Activated naive CD4-positive, alpha-beta T cell treated with anti-CD3 and anti-CD28 coated beads for 36 hours (primary cell): ENCODE measurements at places on chromosomes 2 and 18. TPM values are rescaled to one million over a fixed set of nuclear protein-coding genes. Genes with fewer than 3 reads are reported as not detected.

The CFAP65 gene
- not detected for total RNA-seq

The SERPINB10 gene
- total RNA-seq = not detected

The ASPRV1 gene
- 0.59 TPM for total RNA-seq

The NGEF gene
- not detected for total RNA-seq

The IL36A gene
- total RNA-seq = not detected

The RBM44 gene
- total RNA-seq = 0.84 TPM

The KLHL29 gene
- 2.4 TPM for total RNA-seq

The TMEM169 gene
- 0.81 TPM for total RNA-seq

The C2orf78 gene
- total RNA-seq = not detected

The TSPYL6 gene
- not detected for total RNA-seq

The ITGB6 gene
- not detected for total RNA-seq

GRCh38 chr2:217843324-217843723 lies 159.5 kb downstream of the TNS1 start:
- no peaks in the 10 kb centered on the region for H3K36me3 ChIP-seq
- no peak overlapping the region for H3K27ac ChIP-seq
- no peaks in the 10 kb centered on the region for H3K4me1 ChIP-seq

DNA sequence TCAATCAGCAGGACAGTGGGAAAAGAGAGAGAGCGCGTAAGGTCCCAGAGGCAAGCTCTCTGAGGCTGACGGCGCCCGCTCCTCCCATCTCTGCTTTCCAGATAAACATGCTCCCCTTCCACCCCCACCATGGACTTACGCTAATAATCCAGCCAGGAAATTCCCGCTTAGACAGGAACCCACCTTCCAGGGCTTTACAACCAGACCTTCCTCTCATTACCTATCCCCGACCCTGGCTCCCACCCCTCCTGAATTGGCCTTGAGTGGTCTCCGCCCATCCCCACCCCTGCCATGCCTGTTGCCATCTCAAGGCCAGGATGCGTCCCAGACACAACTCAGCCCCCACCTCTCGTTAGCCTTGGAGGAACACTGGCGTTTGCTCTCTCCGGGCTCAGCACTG lies 131.1 kb downstream of the SMAD2 start:
- no peaks in the 10 kb centered on the region for H3K36me3 ChIP-seq

DNA sequence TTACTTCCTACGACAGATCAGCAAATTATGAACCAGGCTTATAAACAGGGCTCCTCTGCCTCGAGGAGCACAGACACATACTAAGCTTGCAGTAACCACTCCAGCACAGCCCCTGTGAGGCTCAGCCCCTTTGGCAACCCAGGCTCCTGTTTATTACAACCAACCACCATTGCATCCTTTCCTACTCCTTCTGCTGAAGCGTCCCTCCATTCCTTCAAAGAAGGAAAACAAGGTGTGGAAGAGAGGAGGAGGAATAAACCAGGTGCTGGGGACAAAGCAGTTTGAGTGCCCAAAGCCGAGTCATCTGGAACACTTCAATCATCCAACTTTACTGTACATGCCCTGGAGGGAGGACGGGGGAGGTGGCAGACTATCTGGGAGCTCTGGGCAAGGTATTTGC lies 87.2 kb upstream of the MGAT4A start:
- DNase-seq = no peak
- H3K27me3 ChIP-seq = no peaks in the 10 kb centered on the region
- peaks cover 2% of the 10 kb centered on the region for H3K4me1 ChIP-seq
- H3K27ac ChIP-seq = no peak overlapping the region
- no peaks in the 10 kb centered on the region for H3K36me3 ChIP-seq

DNA sequence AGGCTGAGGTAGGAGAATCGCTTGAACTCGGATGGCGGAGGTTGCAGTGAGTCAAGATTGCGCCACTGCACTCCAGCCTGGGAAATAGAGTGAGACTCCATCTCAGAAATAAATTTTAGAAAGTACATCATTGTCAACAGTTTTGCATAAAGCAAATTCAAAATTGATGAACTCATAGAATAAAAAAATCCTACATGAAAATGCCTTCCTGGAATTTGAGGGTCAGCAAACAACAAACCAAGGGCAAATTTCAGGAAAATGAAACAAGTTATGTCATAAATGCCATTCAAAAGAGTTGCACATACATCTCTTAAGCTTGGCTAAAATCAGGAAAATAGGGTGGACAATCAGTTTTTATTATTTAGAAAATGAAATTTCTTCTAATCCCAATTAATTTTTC lies 45.1 kb downstream of the COL5A2 start:
- H3K4me1 ChIP-seq = no peaks in the 10 kb centered on the region
- no peak overlapping the region for H3K4me3 ChIP-seq
- H3K27me3 ChIP-seq = no peaks in the 10 kb centered on the region

DNA sequence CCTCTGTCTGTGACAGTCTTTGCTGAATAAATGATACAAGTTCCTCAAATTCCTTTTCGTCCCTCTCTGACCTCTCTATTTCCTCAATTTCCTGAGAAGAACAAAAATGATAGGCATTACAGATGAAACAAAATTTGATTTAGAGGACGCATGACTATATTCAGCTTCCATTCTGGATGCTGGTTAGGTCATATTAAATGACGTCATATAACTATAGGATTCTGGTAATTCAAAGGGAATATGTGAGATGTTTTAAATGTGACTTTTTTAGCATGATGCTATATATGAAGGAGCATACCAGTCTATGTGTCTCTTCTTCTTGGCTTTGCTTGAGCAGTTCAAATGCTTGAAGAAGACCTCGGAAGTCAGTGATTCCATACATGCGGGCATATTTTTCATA lies 102.3 kb downstream of the TTN start:
- H3K27me3 ChIP-seq = no peaks in the 10 kb centered on the region
- H3K4me3 ChIP-seq = no peak overlapping the region
- no peak for DNase-seq
- peaks cover 2% of the 10 kb centered on the region for H3K36me3 ChIP-seq
- H3K27ac ChIP-seq = no peak overlapping the region

DNA sequence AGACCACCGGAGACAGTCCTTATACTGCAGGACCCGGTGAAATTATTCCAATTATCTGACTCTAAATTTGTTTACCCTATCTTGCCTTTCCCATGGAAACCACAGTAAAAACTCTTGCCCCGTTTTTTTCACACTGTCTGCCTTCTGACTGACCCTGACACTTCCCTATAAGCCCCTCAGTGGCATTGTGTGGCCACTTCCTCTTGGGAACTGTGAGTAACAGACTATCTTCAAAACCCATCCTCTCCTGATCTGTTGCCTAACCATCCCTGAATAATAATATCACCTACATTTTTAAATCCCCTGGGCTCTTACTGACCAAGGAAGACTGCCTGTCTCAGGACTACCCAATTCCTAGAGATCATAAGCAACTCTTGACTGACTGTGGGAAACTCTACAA lies 42.6 kb upstream of the RNF152 start:
- peaks cover 10% of the 10 kb centered on the region for H3K27me3 ChIP-seq
- peaks cover 9% of the 10 kb centered on the region for H3K4me1 ChIP-seq
- no peaks in the 10 kb centered on the region for H3K36me3 ChIP-seq
- H3K4me3 ChIP-seq = no peak overlapping the region
- no peak overlapping the region for H3K27ac ChIP-seq

DNA sequence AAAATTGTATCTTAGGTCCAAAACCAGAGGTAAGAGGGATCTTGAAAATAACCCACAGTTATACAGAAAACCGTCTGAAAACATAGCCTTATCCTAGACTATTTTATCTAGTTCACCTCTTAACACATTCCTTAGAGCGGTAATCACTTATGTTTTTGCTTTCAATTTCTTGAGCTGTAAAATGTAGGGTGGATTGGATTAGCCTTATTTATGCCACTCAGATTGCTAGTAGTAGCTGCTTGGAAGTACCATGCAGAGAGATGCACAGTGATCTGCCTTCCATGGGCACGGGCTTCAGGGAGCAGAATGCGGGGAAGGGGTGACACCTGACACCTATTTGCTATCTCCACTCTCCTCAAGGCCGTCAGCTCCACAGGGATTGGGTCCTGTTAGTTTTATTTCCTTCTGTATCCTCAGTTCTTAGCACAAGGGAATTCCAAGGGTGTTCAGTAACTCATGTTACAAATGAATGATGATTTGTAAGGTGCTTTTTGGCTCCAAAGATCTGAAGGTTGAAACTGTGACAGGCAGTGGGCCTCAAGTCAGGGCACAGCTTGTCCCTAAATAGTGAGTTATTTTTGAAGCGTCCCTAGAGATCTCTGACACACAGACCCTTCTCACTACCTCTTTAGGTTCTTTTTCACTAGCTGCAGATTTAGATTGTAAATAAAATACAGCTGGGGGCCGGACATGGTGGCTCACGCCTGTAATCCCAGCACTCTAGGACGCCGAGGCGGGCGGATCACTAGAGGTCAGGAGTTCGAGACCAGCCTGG lies 64.0 kb upstream of the PMAIP1 start:
- H3K36me3 ChIP-seq = no peaks in the 10 kb centered on the region
- no peak overlapping the region for H3K27ac ChIP-seq
- H3K4me1 ChIP-seq = peaks cover 5% of the 10 kb centered on the region
- no peak for DNase-seq

DNA sequence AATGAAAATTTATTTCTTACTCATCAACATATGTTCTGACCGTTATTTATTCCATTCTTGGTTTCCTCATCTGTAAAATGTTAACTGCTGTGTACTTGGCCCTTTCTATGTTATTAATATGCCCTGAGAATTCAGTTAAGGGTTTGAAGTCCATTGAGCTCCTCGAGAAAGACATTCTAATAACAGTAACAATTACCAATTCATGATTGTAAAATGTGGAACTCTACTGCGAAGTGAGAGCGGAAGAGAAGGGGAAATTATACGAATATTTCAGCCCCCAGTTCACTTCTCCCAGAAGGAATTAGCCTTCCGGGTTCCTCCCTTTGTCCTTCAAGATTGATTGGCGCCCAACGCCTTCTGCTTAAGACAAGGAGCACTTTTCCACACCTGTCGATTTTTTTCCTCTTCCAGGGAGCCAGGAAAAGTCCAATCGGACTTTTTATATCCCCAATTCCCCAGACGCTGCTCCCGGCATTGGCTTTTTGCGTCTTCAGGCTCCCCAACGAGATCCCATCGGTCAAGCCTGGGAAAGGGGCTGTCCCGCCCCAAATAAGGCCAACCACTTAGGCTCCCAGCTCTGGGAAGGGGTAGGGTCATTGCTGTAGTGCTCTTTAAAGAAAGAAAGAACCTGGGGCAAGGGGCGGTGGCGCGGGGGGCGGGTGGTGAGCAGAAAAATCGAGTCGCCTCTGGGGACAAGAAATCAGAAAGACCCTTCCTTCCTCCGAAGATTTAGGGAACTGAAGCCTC lies 1.6 kb downstream of the DSC2 start:
- no peaks in the 10 kb centered on the region for H3K4me1 ChIP-seq
- no peak for DNase-seq
- H3K36me3 ChIP-seq = no peaks in the 10 kb centered on the region
- H3K27ac ChIP-seq = no peak overlapping the region

DNA sequence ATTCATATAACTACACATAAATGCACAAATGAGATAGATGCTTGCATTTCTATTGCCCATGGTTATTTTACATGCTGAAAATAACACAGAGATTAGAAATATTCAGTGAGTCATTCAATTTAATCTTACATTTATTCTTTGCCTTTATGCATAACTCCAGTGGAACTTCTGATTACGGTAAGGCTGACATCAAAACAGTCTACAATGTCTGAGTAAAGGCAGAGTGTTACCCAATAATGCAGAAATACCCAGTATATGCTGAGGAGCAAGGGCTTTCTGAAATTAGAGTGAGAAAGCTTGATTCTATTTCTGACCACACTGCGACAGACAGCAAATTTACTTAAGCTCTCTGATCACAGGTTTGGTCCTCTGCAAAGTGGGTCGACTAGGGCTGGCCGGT lies 9.2 kb downstream of the NMI start:
- no peak overlapping the region for H3K4me3 ChIP-seq
- H3K4me1 ChIP-seq = peaks cover 6% of the 10 kb centered on the region
- peaks cover 20% of the 10 kb centered on the region for H3K36me3 ChIP-seq
- H3K27me3 ChIP-seq = no peaks in the 10 kb centered on the region
- DNase-seq = no peak

GRCh38 chr2:232688201-232688600 lies 8.9 kb upstream of the GIGYF2 start:
- no peak overlapping the region for H3K27ac ChIP-seq
- DNase-seq = no peak
- no peaks in the 10 kb centered on the region for H3K4me1 ChIP-seq
- no peaks in the 10 kb centered on the region for H3K36me3 ChIP-seq
- no peaks in the 10 kb centered on the region for H3K27me3 ChIP-seq

GRCh38 chr2:109247812-109248211 lies 118.8 kb downstream of the SH3RF3 start:
- H3K36me3 ChIP-seq = no peaks in the 10 kb centered on the region
- no peaks in the 10 kb centered on the region for H3K4me1 ChIP-seq
- no peak overlapping the region for H3K4me3 ChIP-seq
- no peak for DNase-seq

DNA sequence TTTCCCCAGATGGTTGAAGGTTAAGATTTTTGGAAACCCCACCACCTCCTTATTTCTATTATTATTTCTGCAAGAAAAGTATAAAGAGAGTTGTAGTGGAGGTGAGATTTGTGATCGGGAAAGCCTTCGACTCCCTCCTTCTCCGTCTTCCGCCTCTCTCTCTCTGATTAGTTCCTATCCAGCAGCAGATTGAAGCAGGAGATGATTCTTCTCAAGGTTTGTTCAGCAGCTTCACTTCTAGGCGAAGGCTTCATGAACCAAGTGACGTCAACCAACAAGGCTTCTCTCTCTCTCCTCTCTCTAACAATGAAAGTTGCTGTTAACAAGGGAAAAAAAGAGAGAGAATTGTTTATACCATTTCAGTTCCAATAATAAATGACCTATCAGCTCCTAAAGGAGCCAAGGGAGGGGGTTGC lies at the start of gene BAZ2B:
Gene BAZ2B (minus strand): TSS at position 263 of the 416 bp plus-strand sequence. CDS start 137,829 bp downstream, outside the sequence.
- DNase-seq = peak; percentile 11
- peak within 1 kb of the TSS; percentile 72 for H3K4me3 ChIP-seq
- peaks cover 6% of the 10 kb centered on the region for H3K4me1 ChIP-seq
- peaks cover 15% of the 10 kb centered on the region for H3K27me3 ChIP-seq

DNA sequence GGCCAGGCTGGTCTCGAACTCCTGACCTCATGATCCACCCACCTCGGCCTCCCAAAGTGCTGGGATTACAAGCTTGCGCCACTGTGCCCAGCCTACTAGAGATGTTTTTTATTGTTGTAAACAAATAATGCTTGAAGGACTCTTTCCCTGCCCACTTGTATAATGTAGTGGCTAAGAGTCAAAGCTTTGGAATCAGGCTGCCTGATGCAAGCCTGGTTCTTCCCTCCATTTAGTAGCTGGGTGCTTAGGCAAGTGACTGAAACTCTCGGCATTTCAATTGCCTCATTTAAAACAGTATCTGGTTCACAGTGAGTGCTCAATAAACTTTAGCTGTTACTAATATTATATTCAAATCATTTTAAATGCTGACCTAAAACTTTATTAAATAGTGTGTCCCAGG lies 264.0 kb upstream of the FBXO11 start:
- H3K36me3 ChIP-seq = peaks cover 2% of the 10 kb centered on the region
- H3K27ac ChIP-seq = no peak overlapping the region
- H3K4me3 ChIP-seq = no peak overlapping the region
- H3K27me3 ChIP-seq = no peaks in the 10 kb centered on the region
- no peaks in the 10 kb centered on the region for H3K4me1 ChIP-seq

- H3K4me1 ChIP-seq = no peaks in the 10 kb centered on the region
- no peaks in the 10 kb centered on the region for H3K27me3 ChIP-seq
- no peak overlapping the region for H3K4me3 ChIP-seq
- H3K36me3 ChIP-seq = peaks cover 18% of the 10 kb centered on the region
- H3K27ac ChIP-seq = no peak overlapping the region
Measured at GRCh38 chr18:76903386-76903785, 81.0 kb downstream of the ZNF236 start.
